AG10803 (cell line): ENCODE measurements at places on chromosomes 4 and X.
A peak's percentile ranks its signal among the peaks of the same experiment; 100 is the strongest.

DNA sequence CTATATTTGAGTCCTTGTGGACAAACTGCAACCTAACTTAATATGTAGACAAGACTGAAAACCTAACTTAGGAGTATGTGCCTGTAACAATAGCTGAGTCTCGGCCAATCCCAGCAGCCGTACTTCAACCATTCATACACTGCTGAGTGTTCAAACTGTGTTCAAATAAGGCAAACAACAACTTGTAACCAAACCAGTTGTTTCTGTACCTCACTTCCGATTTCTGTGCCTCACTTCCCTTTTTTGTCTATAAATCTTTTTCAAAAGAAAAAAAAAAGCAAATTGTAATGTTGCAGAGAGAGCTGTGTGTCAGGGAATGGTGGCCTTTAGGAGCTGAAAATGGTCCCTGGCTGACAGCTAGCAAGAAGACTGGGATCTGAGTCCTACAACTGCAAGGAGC lies 46.0 kb downstream of the GEMIN8 start:
- DNase-seq = no peak

DNA sequence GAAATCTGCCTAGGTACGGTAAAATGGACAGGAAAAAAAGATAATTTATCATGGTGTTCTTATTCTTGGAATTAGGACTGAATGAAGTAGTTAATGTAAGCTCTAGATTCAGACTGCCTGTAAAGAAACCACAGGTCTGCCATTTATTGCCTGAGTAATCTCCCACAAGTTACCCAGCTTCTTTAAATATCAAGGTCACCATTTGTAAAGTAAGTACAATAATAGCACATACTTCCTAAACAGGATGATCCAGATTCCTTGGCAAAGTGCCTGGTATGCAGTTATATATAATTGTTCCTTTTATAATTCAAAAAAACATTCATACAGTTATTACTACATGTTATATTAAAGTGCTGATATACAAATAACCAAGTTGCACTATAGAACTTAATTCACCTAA lies 368.6 kb downstream of the HNRNPD start:
- no peak for DNase-seq

DNA sequence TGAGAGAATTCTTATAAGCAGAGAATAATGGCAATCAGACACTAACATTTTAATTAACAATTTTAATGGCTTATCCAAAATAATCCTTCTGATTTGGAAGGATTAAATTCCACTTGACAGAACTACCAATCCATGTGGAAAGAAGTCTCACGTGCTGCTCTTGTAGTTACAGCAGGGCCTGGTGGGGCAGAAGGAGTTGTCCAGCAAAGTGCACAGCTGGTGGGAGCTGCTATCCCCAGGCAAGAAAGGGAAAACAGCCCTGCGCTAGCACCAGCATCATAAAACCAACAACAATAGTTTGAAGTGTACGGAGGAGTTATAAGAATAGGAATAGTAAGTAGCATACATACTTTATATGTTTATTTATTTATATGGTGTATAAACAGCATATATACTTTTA lies 127.4 kb upstream of the TRIM2 start:
- DNase-seq = no peak

- no peak for DNase-seq
These were observed 135.3 kb downstream of the CPZ start for GRCh38 chr4:8727546-8728510.

DNA sequence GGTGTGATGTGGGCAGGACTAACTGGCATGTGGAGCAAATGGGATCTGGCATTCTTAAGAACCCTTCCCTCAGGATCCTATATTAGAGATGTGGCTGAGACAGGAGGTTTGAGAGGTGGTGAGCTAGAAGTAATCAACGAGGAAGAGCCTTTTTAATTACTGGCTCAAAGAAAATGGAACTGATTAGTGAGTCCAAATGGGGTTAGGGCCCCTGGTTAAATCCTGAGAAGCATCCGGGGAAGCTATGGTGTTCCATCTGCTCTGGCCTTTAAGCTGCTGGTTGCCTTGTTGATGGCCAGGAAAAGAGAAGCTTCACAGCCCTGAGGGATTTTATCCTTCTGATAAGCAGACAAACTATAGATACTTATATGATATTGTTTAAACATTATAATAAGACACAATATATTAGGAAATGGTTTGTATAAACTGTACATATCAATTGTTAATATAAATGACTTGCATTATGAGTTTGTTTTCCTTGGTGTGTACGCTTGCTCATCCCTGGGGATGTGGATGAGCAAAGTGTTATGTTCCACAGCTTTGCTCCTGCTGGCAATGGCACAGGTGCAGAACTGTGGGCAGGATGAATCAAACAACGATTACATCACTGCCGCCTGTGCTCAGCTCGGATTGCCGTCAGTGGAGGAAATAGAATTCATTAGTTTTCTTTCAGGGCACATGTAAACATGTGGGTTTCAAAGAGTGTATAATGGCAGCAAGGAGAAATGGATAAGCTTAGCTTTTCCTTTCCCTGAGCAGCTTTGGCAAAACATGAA lies 328.6 kb upstream of the ARX start:
- no peak for DNase-seq

- peak; percentile 82 for DNase-seq
These were observed 66.0 kb downstream of the TRMT44 start for GRCh38 chr4:8506373-8507195.

DNA sequence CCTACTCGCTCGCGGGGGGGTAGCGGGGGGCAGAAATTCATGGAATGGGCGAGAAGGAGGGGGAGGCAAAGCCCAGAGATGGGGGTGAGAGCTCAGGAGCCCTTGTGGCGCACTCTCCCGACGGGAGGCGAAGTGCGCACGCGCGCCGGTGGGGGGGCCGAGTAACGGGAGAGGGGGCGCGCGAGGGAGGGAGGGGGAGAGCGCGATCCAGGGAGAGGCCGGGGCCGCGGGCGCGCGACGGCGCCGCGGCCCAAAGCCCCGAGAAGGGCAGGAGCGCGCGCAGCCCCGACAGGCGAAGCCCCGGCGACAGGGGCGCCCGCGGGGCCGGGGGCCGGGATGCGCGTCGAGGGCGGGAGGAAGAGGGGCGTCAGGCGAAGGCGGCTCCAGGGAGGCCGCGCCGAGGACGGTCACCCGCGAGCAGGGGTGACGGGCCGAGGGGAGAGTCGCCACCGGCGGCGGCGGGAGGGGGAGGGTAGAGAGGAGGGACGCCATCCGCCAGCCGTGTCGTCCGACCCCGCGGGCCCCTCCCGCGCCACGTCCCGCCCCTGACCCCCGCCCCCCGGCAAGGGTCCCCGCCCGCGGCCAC lies 421 bp downstream of the MECP2 start:
- DNase-seq = peak; percentile 54

DNA sequence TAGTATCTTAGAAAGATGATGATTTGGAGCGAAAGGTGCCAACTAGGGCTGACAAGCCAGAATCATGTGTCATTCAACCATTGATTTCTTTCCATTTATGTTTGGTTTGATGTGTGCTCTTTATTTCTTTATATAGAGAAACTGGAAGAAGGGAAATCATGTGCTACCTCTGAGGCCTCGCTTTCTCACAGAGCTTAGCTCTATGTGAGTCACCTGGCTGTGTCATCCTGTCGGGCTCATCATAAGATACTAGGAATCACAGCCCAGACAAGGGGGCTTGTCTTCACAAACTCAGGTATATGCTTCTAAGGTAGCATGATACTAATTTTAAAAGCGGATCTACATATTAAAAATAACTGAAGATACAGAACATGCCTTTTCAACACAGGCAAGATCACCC lies 81.7 kb upstream of the GPM6B start:
- no peak for DNase-seq

- no peak for DNase-seq
These were observed 250.8 kb downstream of the ARHGAP24 start for GRCh38 chr4:85725721-85726170.

DNA sequence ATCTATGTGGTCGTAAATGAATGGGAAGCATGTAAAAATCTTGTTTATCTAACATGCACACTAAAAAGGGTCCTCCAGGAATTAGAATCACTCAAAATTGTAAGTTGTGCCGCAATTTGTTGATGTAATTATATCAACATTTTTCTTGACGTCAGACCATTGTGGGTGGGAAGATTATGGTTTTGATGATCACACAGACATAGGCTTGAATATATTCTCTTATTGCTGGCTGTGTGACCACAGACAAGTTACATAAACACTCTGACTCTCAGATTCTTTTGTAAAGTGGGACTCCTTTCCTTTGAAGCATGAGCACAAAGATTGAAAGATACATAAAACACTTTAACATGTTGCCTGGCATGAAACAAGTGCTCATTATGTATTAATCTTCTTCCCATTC lies 51.5 kb downstream of the IL1RAPL1 start:
- DNase-seq = no peak

DNA sequence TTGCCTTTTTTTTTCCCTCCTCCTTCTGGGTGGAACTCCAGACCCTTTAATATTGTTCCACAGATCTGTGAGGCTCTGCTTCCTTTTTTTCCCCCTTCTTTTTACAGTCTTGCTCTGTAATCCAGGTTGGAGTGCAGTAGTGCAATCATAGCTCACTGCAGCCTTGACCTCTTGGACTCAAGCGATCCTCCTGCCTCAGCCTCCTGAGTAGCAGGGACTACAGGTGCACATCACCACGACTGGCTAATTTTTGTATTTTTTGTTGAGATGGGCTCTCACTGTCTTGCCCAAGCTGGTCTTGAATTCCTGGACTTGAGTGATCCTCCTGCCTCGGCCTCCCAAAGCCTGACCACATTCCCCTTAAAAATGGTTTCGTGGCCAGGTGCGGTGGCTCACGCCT lies 26.8 kb downstream of the NSD2 start:
- DNase-seq = no peak

DNA sequence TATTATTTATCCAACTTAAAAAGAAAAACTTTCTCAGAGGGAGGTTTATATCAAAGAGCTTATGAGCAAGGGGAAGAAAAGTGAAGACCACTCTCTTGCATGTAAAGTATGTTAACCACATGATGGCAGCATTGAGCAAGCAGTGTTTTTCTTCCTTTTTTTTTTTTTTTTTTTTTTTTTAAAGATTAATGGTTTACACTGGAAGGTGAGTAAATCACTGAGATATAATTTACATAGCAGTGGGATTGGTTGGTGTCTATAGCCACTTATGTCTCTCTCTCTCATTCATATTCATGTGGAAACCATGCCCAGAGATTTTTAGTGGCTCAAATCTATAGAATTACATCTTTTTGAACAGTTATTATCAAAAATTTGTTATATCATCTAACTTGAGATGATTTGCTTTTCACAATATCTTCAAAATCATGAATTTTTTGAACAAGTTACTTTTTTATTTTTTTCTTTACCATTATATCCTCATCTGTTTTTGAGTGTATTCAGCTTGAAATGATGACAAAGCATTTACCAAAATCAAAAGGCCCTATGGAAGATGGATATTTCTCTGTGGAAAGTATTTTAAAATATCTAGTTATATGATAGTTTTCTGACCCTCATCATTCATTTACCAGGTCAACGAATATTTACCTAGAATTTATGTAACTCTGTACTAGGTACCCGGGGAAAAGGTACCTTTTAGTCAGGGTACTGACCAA lies 31.6 kb downstream of the MTHFD2L start:
- peak; percentile 55 for DNase-seq

DNA sequence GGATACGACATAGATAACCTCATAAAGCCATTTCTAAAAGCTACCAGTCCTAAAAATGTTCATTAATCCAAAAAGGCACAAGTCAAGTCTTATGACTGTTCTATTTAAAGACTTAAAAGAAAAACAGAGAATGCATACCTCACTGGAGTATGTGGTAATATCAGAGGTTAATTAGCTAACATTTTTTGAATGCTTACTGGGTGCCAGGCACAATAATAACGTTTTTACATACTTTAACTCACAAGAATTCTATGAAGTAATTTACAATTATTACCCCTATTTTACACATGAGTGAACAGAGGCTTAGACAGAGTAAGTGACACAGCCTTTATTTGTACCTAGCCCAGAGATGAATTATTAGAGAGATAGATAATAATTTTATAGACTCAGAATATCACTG lies 207.5 kb downstream of the PDGFC start:
- DNase-seq = peak; percentile 89
